ENCODE measurements at places on chromosomes 1 and 21.
A peak's percentile ranks its signal among the peaks of the same experiment; 100 is the strongest.

DNA sequence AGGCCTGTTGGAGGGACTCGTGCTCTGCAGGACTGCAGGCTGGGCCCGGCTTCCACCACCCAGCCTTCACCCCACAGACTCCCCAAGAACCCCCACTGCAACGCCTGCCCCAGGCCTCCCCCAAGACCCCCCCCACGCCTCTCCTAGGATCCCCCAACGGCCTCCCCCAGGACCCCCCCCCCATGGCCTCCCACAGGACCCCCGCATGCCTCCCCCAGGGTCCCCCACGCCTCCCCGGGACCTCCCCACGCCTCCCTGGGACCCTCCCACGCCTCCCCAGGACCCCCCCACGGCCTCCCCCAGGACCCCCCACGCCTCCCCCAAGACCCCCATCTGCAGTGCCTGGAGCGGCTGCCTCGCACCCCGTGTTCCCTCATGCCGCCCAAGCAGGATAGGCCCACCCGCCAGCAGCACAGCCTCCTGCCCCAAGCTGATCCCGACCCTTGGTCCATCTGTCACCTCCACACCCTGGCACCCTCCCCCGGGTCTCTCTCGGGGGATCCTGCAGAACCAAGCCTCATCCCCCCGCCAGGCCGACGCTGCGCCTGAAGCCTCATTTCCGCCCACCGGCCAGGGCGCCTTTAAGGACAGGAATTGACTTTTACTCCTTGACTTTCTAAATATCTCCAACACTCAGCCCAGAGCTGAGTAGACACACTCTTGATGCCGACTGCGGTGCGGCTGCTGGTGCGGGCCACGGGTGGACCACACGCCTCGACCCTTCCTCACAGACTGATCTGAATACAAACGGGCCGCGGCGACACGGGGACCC lies 14.1 kb upstream of the RNF223 start:
- no peak for DNase-seq

DNA sequence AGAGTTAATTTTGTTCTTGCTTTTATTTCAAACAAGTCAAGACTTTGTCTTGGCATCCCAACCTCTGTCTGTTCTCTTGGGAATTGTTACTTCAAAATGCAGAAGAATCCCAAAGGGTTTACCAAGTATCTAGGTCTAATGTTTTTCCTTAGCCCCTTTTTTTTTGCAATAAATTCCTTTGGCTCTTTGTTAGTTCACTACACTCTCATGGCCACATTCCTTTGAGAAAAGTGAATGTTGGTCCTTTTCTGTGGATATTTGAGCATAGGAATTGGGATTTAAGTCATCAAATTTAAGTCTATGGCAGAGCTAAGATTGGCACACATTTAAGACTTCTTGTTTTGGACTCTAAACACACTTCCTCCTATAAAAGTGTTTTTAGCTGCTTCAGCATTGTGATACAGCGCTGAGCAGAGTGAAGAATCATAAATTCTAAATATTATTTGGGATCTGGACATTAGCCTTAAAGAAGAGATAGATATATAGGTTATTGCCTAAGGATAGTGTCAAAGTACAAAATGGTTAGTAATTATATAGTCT lies 1.9 kb downstream of the BTF3L4 start:
- no peak for DNase-seq

DNA sequence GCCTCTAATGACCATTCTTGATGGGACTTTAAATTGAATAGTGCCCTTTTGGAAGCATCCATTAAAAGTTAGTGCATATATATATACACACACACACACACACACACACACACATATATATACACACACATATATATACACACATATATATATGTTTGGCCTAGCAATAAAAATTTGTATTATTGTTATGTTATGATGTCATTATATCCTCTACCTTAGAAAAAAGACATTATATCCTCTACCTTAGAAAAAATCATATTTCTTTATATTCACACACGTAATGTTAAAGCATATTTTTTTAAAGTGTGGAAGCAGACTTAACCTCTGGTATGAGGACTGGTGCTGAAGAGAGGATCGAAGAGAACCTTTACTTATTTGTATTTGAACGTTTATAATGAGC lies 43.3 kb downstream of the EBNA1BP2 start:
- no peak for DNase-seq

DNA sequence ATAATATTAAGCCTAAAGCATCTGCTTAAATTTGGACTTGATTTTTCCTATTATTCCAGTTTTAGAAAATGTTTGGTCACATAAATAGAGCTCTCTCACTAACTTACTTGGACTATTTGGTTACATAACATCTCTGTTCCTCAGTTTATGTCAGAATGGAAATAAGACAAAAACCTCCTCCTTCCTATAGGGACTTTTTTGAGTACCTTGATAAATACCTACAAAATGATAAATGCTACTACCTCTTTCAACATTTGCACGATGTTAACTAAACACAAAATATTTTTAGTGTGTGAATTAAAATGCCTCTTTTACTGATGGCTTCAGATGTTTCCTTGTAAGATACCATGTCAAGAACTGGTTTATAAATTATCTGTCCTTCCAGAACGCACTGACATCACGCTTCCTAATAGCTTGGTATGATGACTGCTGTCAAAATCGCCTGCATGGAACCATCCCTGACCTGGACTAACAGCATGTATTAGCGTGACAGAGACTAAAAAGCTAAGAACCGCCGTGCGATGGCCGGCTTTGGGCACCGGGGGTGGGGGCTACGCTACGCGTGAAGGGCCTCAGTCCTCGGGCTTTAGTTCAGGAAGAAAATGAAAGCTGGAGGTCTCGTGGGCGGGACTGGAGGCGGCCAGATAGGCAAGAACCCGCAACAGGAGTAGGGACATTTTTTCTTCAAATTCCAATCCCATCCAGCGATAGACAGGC lies 133.2 kb upstream of the BARHL2 start:
- no peak for DNase-seq

- DNase-seq = no peak
These were observed 2.3 kb upstream of the MED18 start for GRCh38 chr1:28326515-28326914.

GRCh38 chr1:225866061-225866837 lies 15.9 kb downstream of the TMEM63A start:
- peak; percentile 24 for DNase-seq

DNA sequence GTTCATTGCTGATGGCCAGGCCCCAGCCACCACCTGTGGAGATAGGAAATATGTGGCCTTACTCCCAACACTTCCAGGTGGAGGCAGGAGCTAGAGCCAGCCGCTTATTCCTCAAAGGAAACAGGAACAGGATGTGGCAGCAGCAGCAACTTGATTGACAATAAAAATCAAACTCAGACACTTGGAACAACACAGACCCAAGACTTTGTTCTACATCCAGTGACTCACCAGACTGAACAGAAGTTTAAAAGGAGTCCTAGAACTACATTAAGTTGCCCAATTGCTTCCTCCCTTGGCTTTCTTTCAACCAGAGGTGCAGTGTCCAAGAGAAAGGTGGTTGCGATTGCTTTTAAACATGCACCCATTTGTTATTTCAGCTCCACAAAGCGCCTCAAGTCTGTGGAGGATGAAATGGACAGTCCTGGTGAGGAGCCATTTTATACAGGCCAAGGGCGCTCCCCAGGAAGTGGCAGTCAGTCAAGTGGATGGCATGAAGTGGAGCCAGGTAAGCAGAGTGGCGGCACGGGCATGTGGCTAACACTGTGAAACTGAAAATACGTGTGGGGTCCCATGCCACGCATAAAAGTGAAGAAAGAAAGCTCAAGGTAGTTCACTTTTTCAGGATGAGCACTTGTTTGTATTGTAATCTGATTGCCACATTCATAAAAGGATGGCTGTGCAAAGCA lies 276.6 kb downstream of the NFIA start:
- no peak for DNase-seq

GRCh38 chr1:225872075-225872430 lies 10.1 kb downstream of the TMEM63A start:
- no peak for DNase-seq

GRCh38 chr1:212976586-212976985 lies 26.2 kb downstream of the VASH2 start:
- no peak for DNase-seq

- no peak for DNase-seq
These were observed 107.2 kb upstream of the VAV3 start for GRCh38 chr1:108072212-108072611.

DNA sequence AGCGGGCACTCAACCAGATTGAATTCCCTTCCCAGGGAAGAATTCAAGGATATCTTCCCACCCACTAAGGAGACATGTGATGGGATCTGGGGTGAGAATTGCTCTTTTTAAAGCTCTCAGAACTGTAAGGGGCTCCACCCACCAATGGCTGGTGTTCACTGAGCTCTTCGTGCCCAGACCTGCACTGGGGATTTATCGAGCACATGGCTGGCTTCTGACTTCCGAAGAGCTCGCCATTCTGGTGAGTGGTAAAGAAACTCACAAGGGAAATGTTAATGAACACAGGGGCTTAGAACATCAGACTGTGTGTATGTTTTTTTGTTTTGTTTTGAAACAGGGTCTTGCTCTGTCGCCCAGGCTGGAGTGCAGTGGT lies 9.8 kb downstream of the PADI3 start:
- no peak for DNase-seq

- no peak for DNase-seq
These were observed 79.8 kb upstream of the CYYR1 start for GRCh38 chr21:26652854-26653253.

DNA sequence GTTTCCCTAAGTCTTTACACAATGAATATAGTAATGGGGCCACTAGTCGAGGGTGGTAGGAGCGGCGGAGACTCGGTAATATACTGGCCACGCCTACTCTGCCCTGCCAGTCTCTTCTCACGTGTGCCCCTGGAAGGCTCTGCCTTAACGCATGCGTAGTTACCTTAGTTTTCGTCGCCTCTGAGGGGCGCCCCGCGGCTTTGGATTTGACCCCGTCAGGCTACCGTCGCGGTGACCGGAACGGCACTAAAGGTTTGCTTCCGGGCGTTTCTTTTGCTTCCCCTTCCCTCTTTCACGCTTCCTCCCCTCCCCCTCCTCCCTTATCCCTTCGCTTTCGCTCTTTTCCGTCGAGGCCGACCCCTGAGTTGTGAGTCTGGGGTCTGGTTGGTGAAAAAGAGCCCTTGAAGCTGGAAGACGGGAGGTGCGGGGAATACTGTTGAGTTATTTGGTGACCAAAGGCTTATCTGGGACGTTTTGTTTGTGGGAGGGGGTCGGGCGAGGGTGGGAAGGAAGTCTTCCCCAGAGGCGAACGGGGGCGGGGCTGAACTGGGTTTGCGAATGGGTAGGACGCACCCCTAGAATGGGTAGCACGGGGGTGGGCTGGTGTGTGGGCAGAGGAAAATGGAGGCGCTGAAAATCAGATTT lies at the start of gene SETDB1:
SETDB1 (plus strand) TSS at position 267 of the 645 bp plus-strand sequence. CDS start 1,352 bp downstream, outside the sequence.
- DNase-seq = peak; percentile 92

DNA sequence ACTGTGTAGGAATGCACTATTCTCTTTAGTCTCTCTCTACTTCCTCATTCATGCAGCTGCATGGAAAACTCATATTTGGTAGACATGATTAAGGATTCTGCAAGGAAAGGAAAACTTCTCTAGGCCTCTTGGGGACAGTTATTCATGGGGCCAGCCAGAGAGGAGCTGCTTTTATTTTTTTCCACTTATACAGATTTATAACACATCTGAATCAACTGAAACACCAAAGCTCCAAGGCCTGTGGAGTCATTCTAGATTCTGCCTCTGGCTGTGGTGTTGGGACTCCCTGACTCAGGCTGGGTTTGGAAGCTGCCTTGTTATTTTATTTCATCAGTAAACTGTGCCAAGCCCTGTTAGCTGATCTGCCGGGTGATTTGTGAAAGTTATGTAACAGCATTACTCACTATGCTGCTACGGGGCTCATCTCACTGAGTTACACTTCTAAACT lies 83.9 kb upstream of the EDEM3 start:
- no peak for DNase-seq

DNA sequence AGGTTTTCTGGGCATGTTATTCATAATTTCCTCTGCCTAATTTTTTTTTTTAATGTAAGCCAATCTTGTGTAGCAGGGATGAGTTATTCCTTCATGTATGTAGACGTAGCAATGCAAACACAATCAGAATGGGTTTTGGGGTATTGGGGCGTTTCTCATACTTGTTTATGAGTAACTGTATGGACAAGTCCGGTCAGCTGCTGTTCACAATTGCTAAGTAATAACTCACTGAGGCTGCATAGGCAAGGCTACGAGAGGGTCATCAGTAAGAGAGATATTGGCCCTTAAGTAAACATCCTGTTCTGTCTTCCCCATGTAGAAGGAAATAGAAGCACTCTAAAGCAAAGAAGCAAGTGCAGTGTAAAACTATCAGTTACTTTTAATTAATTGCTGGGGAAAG lies 9.5 kb upstream of the TARS2 start:
- no peak for DNase-seq

DNA sequence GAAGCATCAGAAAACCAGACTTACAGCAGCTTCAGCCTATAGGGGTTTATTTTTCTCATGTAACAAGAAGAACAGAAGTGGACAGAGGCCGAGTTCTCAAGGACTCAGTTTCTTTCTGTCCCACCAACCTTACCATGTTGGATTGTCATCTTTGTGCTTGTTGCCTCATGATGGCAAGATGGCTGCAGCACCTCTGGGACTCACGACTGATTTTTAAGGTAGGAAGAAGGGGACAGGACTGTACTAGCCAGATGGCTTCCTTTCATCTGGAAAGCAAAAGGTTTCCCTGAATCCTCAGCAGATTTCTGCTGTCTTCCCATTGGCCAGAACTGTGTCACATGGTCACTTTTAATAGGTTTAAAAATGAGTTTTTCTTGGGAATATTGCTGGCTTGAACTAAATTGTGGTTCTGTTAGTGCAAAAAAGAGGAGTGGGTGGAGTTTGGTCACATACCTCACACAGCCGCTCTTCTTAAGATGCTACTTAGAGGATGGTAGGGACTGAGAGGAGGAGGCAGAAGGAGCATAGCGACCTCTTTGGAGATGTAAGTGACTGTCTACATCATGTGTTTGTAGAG lies 48.1 kb upstream of the ENAH start:
- DNase-seq = no peak

GRCh38 chr1:30244801-30245200 lies 478.6 kb downstream of the MATN1 start:
- DNase-seq = no peak

DNA sequence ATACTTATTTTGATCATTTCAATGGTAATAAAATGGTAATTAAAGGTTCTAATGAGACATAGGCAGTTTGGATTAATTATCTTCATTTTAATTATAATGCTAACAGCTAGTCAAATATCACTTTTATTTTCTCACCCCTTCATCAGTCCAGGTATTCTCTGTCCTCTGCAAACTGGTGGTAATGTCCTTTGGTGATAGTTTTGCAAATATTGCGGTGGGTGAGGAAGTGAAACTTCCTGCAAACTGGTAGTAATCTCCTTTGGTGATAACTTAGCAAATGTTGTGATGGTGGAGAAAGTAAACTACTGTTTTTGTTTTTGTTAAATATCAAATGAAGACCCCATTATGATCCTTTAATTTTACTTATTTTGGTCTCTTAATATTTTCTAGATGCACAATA lies 209.0 kb downstream of the AMY1C start:
- DNase-seq = no peak

- no peak for DNase-seq
These were observed 140.7 kb downstream of the FAM78B start for GRCh38 chr1:166026143-166026542.

DNA sequence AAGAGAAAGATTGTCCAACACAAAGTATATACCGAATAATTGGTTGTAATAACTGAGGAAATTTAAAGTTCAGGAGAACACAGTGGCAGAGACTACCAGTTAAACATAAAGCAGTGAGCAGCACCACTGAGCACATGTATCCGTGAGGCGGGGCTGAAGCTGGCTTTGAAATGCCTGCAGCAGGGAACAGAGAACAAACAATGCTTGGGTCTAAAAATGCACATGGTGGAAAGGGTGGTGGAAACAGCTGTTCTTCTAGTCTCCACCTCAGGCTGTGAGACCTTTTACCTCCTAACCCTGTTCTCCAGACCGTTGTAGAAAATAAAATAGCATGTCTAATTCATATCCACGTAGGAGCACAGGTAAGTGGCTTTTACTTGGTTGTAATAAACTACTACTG lies 7.7 kb upstream of the GNG4 start:
- no peak for DNase-seq
